ENCODE measurements at places on chromosomes 5 and 9.

- DNase-seq = no peak
Observed at GRCh38 chr5:65061250-65061973, 292.7 kb downstream of the CWC27 start.

DNA sequence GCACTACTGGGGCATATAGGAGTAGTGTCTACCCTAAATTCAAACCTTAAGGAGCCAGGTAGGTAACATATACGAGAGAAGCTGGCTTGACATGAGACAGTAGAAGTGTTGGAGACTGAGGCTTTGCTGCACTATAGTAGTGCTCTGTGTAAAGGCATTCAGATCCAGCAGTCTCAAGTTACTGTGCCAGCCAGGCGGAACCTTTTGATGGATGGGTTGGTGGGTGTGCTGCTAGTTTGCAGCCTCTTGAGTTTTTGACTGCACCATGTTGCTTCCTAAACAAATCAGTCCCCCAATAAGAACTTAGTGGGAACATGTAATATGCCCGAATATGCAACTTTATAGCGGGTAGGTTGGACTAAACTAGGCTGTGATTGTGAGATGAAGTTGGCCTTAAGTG is 1.5 kb downstream of the CLTA start:
- peak; percentile 39 for DNase-seq

GRCh38 chr5:127400946-127401670 is 110.5 kb downstream of the MEGF10 start:
- DNase-seq = no peak

DNA sequence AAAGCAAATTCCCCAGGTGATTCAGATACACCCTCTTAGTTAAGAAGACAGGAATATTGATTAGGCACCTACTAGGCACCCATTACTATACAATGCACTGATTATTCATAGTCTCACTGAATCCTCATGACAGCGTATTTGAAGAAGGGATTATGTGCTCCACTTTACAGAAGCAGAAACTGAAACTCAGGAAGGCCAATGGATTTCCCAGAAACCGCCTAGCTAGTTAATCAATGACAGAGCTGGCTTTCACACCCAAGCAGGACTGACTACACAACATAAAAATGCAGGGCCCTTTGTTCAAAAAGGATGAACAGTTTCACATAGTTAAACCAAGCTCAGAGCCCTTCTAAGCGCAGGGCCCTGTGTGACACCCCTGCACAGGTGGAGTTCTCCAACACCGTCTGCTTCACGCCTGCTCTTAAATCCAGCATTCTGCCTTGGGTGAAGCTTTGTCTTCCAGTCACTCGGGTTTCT is 117.3 kb downstream of the TTLL11 start:
- DNase-seq = peak; percentile 90

- DNase-seq = peak; percentile 13
Observed at GRCh38 chr5:114305402-114306207, 56.3 kb upstream of the KCNN2 start.

DNA sequence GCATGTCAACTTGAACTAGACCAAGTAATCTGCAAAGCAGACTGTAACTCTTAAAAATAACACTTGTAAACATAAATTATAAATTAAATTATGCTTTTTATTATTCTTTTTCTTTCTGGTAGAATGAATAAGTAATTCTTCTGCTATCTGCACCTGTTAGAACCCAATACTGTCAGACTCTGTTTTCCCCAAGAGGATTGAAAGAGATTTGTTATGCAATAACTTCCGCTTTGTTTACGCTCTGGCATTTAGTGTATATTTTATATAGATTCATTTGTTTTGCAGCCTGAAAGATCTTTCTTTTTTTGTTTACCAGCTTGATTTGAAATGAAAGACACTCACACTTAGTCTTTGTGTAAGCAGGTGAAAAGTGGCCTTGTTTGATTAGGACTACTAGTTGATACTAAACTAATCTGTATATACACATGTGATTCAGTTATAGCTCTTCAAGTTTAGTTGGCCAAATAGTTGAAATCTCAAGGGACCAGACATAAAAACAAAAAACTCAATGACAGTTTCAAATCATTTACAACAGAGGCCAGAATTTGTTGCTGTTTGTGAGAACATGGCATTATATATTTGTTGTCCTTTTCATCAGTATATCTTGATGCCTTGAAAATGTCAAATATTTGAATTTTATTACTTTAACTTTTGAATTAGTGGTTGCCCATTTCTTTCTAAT is 155.8 kb downstream of the PBX3 start:
- no peak for DNase-seq

GRCh38 chr9:120726484-120726883 is 12.2 kb upstream of the MEGF9 start:
- DNase-seq = no peak

DNA sequence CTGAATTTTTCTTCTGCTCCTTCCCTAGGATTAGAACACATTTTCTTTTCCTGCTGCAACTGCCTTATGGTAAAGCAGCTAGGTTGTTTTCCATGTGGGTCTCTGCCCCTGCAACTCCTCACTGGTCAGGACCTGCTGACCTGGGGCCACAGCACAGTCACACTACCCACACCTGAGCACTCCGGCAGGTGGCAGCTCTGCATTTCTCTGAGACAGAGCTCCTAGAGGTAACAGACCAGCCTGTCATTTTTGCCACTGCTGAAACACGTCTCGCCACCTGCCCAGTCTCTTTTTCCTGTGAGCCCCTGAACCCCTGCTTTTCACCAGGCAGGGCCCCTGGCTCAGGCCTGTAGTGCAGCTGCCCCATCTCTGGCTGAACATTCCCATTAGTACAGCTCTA is 609.6 kb downstream of the HINT1 start:
- DNase-seq = no peak

DNA sequence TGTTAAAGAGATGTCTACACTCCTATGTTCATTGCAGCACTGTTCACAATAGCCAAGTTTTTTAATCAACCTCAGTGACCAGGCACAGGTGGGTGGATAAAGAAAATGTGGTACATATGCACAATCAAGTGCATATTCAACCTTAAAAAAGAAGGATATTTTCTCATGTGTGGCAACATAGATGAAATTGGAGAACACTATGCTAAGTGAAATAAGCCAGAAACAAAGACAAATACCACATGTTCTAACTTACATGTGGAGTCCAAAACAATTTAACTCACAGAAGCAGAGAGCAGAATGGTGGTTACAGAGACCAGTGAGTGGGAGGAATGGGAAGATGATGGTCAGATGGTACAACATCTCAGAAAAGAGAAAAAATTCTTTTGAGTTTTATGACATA is 31.8 kb downstream of the ANXA1 start:
- DNase-seq = no peak

- DNase-seq = no peak
Observed at GRCh38 chr9:95494022-95494415, 22.8 kb downstream of the PTCH1 start.

DNA sequence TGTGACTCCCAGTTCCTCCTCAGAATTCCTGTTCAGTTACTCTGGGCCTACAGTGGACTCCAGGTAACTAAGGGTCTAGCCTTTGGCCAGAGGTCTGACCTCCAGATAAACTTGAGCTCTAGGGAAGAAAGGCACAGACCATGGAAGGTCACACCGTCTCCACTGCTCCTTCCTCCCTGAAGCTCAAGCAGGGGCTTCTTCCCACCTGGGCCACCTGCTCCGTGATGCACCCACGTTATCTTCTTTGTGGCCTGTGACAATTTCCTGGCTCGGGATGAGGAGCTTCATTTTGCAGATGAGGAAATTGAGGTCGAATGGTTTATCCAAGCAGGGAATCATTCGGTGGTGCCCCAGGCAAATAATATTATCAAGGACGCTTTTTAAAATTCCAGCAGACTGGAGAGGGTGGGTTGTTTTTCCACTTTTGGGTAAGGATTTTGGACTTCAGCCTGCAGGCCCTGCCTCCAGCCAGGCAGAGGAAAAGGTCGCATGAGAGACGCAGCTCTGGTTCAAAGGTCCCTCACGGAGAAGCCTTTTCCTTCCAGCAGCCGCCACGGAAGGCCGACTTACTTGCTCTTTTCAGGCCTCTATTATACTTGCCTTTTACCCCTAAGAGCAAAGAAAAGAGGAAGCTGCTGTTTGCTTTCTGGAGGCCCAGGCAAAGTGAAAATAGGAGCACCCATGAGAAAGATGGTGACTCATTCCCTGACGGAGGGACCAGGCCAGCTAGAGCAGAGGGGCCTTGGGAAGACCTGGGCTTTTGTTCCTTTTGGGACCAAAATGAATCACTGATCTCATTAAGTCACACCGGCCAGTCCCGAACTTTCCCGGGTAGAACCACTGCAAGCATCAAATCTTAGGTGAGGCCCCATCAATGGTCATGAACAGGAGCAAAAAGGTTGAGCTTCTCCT is 22.8 kb upstream of the DUSP1 start:
- no peak for DNase-seq

DNA sequence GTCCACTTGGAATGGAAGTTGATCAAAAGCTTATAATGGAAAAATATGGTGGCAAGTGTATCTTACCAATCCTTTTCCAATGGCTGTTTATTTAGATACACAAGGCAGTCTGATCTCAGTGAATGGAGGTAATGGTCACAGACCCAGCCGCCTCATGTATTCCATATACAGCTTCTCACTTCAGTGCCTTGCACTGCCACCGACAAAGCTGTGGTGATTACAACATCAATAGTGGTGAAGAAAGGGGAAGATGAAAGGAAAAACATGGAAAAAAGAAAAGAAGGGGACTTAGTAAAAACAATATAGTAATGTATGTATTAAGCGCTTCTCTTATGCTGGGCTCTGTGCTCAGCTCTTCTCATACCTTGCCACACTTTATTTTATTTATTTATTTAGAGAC is 297.3 kb upstream of the RASA1 start:
- no peak for DNase-seq

- no peak for DNase-seq
Observed at GRCh38 chr5:107830750-107831149, 160.0 kb upstream of the EFNA5 start.

DNA sequence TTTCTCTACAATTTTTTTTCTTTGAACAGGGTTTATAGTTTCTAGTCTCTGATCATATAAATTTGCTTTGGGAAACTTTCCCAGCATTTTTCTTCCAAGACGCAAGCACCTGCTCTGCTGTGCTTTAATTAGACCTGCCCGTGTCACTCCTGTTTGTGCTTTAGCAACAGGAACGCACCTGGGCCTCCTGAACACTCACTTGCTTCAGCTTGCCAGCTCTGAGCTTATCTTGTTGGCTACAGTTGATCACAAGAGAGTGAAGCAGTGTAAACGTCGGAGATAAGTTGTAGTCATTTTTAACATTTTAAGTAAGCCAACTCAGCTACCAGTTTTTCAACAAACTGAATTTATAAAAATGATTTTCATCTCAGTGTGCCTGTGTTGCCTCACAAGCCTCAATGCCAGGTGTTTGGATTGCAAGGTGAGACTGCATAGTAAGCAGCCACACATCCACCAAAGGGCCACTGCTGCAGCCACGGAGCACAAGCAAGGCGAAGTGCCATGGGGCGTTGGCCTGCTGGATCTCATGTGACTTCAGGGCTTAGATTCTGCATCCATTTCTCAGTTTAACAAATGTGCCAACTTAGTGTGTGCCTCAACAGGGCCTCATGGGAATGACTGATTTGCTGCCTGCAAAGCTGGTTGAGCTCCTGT is 166.9 kb downstream of the TRIO start:
- no peak for DNase-seq

DNA sequence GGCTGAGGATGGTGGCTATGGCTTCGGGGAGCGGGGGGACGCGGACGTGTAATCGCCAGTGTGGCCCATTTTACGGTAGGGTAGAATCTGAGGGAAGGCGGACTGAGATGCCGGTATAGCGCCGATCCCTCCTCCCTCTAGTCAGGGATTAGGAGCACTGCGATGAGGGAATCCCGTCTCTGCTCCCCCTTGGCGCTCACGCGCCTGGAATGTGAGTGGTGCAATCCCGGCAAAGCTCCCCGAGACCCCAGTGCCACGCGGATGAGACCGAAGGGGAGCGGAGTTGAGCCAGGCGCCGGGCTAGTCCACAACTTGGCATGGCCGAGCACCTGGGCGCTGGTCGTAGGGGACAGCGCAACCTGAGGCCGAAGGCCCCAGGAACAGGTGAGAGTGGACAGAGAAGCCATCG is 2.2 kb downstream of the NPR3 start:
- DNase-seq = no peak

GRCh38 chr5:139445325-139446170 is 6.2 kb upstream of the DNAJC18 start:
- no peak for DNase-seq

- DNase-seq = no peak
Observed at GRCh38 chr9:94153905-94154304, 69.6 kb downstream of the PTPDC1 start.

DNA sequence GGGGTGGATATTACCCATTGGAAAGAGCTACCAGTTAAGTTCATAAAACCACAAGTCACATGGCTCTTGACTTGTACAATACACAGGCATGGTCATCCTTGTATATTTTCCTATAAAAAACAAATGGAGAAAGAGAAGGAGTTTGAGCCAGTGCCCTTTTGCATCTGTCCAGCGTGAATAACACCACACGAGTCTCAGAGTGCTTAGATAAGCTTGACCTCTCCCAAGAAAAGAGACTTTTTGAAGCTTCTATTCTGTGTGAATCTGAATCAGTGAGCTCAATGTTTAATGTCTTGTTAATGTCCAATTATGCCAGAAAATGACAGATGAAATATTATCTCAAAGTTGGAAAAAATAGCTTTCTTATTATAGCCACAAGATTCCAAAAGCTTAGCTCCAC is 30.9 kb upstream of the LPAR1 start:
- no peak for DNase-seq

- DNase-seq = no peak
Observed at GRCh38 chr5:168302785-168303184, 11.3 kb downstream of the WWC1 start.

DNA sequence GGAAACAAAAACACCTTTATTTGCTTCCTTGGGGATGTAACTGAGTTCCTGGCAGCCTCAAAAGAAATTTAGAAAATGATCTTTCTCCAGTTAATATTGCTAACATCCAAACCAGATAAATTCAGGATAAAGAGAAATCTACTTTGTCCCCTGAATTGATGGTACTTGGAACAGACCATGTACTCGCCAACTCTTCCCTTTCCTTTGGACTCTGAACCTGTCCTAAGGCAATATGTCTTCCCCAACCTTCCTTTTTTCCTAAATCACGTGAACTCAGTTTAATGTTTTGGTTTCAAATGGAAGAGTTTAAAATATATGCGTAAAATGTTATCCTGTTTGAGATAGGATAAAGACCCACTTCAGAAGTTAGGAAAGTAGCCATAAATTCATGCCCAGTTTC is 28.0 kb downstream of the ACO1 start:
- DNase-seq = no peak

- DNase-seq = no peak
Observed at GRCh38 chr9:126612813-126613641, 701 bp upstream of the LMX1B start.

GRCh38 chr5:103690676-103691075 is 128.1 kb upstream of the NUDT12 start:
- DNase-seq = no peak

GRCh38 chr9:106622164-106622487 is 240.8 kb upstream of the ZNF462 start:
- no peak for DNase-seq

DNA sequence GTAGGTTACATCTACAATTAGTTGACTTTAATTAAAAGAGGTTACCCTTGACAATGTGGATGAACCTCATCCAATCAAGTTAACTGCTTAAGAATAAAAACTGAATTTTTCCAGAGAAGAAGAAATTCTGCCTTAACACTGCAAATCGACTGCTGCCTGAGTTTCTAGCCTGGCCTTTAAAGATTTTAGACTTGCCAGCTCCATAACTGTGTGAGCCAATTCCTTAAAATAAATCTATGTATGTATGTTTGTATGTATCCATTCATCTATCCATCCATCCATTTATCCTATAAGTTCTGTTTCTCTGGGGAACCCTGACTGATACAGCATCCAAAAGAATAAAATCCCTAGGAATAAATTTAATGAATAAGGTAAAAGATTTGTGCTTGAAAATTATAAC is 136.1 kb downstream of the TMEM38B start:
- DNase-seq = no peak
